ENCODE measurements at places on chromosomes 3 and 15. TPM values are rescaled to one million over a fixed set of nuclear protein-coding genes. Genes with fewer than 3 reads are reported as not detected.

DNA sequence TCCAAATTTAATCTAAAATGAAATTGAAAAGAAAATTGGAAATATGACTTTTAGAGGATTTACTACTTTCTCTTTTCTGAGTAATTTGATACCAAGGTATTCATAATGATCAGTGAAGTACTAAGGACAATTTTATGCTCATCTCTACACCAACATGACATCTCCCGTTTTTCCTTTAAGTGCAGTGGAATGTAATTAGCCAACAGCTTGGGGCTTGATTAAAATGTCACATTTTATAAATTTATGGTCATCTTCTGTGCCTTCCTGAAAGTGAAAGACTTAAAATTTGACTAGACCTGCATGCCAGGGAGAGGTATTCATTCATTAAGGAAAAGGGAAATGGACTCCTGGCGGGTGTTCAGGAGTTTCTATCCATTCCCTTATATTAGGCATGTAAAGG lies 228.2 kb upstream of the CNTN3 start:
- no peak for DNase-seq

DNA sequence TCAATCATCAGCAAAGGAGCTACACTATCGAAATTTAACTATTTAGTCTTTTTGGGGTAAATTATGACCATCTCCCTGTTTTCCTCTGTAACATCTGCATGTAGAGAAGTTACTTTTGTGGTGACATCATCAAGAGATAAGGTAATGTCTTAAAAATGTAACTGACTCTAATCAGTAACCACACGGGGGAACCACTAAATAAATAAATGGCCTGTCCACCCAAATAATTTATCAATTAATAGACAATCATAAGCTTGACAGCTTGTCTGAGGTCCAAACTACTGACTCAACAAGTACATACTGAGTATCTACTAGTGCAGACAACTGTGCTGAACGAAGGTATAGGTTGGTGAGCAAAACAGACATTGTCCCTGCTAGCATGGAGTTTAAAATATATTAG lies 219.3 kb downstream of the SLC9A9 start:
- DNase-seq = no peak

- no peak for DNase-seq
These were observed 272.3 kb upstream of the ROBO1 start for GRCh38 chr3:80040067-80040466.

GRCh38 chr3:19346759-19347158 lies 198.4 kb downstream of the KCNH8 start:
- no peak for DNase-seq

- DNase-seq = no peak
These were observed 144.3 kb upstream of the LRRN1 start for GRCh38 chr3:3654916-3655315.

NCK1 gene
- total RNA-seq = 56.4 TPM

DNASE1L3 gene
- total RNA-seq = 9.6 TPM

PP2D1 gene
- total RNA-seq = not detected

SAXO2 gene
- 0.58 TPM for total RNA-seq

PCSK6 gene
- 30.3 TPM for total RNA-seq
